H7 (cell line): ENCODE measurements at places on chromosomes 4 and X. TPM values are rescaled to one million over a fixed set of nuclear protein-coding genes. Genes with fewer than 3 reads are reported as not detected.

DNA sequence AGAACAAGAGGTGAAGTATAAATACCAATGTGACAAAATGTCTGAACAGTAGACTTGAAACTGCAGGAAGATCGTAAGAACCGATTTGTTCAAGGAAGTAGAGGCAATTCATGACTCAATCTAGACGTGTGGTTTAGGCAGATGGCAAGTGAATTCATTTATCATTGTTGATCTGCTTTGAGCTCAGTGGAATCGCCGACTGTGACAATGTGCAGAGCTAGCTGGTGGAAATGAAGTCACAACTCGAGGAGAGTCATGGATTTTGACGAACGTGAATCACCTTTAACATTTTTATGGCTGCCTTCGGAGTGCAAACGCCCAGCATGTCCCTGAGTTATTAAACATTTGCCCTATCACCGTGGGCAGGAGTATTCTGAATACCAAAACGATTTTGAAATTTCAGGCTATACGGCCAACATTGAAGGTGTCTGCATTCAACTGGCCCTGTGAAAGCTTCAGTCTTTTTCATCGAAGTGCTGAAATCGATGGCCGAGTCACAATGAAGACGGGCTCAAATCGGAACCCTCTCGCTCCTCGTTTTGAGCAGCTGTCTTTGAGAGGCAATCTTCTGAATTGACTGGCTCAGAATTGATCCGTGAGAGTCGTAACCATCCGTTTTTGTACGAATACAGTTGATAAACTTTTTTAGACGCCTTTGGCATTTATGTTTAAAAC lies 689 bp upstream of the OGT start:
- no peak for DNase-seq

The EXOC1L gene
- total RNA-seq: not detected in 2 replicates

The TBC1D8B gene
- 1.1 and 2.7 TPM in 2 replicates for total RNA-seq

- no peak for DNase-seq
These were observed 978.3 kb upstream of the GRID2 start for GRCh38 chr4:91325495-91325894.

DNA sequence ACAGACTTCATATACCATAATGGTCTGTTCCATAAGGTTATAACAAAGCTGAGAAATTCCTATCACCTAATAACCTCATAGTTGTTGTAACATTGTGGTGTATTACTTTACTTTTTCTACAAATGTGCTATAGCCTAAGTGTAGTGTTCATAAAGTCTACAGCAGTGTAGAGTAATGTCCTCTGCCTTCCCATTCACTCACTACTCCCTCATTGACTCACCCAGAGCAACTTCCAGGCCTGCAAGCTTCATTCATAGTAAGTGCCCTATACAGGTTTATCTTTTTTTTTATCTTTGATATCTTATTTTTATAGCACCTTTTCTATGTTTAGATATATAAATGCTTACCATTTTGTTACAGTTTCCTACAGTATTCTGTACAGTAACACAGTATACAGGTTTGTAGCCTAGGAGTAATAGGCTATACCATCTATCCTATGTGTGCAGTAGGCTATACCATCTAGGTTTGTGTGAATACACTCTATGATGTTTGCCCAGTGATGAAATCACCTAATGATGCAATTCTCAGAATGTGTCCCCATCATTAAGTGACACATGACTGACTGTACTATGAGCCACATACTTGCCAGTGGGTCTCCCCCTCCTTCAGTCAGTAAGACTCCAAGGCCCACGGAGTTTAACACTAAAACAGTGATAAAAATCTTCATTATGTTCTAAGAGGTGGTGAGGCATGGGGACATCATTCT lies 299.9 kb downstream of the UNC5C start:
- no peak for DNase-seq

GRCh38 chr4:171621646-171622045 lies 191.6 kb upstream of the GALNTL6 start:
- no peak for DNase-seq

DNA sequence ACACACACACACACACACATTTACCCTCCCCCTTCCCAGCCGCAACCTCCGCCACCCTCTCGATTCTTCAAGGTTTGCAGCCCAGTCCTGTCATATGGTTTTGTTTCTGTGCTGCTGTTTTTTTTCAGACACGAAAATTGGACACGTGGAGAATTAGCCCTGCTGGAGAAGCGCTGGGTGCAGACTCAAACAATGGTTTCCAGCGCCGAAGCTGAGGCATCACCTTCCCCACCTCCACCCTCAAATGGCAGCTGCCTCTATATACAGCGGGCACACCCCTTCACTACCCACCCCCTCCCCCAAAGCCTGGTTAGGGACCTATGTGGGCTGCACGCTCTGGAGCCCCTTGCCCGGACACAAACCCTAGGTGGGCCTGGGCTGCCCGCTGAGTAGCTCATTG lies 87.9 kb downstream of the BCOR start:
- DNase-seq: peak; percentile 67

- DNase-seq: no peak
These were observed 4.5 kb downstream of the TSR2 start for GRCh38 chrX:54444752-54445151.

GRCh38 chr4:113173126-113173792 lies 123.8 kb downstream of the ANK2 start:
- no peak for DNase-seq

The PRSS12 gene
- total RNA-seq: 10.3 and 14.9 TPM in 2 replicates
